ENCODE measurements at places on chromosomes 2 and 18.

GRCh38 chr2:67476809-67477790 is 80.0 kb downstream of the ETAA1 start:
- peak; percentile 42 for DNase-seq

DNA sequence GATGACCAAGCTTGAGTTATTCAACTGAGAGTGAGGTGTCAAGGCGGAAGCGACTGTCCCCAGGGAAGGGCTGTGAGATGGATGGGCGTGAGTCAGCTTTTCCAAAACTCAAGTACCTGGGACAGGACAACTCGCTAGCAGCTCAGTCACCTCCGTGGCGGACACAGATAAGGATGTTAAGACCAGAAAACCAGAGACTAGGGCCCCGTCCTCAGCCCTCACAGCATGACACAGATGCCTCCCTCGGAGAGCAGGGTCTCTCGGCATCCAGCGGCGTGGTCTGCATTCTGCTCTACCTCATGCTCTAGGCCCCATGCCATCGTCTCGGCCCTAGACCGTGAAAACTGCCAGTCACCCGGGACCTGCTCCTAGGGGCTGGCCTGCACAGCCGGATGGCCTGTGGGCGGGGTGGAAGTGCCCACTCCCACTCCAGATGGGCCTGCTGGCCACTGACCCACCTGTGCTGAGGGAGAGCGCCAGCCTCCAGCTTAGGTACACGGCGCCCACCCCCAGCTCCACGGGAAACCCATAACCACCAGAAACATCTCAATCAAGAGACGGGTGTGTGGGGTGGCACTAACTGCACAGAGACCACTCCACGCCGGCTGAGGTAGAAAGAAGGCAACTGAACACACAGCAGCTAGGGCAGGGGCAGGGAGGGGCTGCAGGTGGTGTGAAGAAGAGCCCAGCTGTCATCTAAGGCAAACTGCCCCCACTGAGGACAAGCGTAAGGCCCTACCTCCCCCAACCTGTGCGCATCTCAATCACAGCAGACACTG is 39.8 kb downstream of the ANO7 start:
- no peak for DNase-seq

- DNase-seq = no peak
These were observed 193.5 kb downstream of the MYO3B start for GRCh38 chr2:170371231-170371998.

DNA sequence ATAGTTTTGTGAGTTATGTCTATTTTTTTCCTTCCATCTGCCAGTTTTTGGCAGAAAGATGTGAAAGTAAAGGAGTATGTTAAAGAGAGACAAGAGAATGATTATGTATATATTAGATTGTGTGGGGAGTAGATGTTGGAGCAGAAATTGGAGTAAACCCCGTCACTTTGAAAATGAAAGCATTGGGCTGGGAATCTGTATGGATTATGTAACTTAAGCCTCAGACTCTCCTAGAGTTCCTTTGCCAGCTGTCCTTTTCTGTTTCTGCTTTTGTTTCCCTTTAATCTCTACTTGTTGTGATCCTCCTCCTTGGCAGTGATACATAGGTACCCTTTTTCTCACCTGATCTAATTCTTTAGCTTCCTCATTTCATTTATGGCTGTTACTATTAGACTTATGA is 19.2 kb downstream of the CCDC138 start:
- DNase-seq = no peak

GRCh38 chr2:69742322-69742952 is 503 bp downstream of the ANXA4 start:
- DNase-seq = peak; percentile 11

- DNase-seq = no peak
These were observed 487.4 kb downstream of the EIPR1 start for GRCh38 chr2:2890246-2890645.

GRCh38 chr2:108565778-108566375 is 31.6 kb downstream of the LIMS1 start:
- DNase-seq = no peak

- DNase-seq = no peak
These were observed 104.9 kb downstream of the ACVR1 start for GRCh38 chr2:157771234-157771633.

DNA sequence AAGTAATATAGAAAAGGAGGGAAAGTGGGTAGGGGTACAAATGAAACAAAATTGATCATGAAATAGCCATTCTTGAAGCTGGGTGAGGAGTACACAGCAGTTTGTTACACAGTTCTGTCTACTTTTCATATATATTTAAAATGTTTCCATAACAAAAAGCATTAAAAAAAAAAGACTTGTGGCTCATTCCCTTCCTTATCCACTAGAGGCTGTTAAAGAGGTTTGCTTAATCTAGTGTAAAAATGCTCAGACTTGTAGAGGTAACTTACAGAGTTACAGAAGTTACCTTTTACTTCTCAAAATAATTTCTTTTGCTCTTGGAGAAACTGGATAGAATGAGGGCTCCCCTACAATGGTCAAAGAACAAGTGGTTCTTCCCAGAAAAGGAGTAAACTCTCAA is 8.1 kb upstream of the WIPF1 start:
- no peak for DNase-seq

DNA sequence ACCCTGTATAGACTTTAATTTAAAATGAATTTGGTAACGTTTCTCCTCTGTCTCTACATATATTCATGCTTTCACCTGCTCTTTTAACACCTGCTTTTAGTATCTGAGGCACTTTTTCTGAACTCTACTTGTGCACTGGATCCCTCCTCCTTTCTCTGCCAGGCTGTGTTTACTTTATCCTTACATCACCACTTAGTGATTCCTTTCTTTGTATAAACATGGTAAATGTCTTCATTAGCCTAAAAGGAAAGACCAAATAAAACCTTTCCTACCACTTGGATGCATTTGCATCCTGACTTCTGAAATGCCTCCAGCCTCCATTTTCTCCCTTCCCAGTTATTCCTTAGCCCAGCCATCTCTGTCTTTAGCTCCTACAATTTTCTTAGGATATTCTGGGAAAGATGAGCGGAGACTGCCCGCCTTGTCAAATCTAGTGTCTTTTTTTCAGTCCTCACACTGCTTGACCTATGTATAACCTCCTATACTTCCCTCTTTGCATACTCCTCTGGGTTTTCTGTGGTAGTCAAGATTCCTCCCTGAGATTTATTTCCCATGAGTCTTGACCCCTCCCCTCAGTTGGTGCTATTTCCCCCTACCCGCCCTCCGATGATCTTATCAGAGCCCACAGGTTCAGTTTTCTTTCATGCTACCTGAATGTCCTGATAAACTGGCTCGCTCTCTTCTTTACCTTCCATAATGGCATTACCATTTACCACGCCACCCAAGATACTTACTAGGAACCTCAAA is 44.8 kb downstream of the REL start:
- DNase-seq = no peak

- DNase-seq = no peak
These were observed 119.7 kb upstream of the NFATC1 start for GRCh38 chr18:79275992-79276391.

DNA sequence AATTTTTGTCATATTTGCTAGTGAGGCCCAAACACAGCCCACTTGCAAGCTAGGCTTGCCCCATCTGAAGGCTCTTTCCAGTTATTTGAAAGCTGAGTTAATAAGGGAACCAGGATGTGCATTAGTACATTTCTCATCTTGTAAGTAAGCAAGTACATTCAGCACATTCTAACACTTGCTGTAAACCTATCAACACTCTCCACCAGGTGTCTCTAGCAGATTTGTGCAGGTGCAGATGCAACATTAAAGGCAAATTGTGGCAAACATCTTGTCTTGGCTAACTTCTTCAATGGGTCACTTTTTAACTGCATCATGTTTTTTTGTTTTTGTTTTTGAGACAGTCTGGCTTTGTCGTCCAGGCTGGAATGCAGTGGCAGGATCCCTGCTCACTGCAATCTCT is 25.3 kb upstream of the MFSD6 start:
- DNase-seq = peak; percentile 85

DNA sequence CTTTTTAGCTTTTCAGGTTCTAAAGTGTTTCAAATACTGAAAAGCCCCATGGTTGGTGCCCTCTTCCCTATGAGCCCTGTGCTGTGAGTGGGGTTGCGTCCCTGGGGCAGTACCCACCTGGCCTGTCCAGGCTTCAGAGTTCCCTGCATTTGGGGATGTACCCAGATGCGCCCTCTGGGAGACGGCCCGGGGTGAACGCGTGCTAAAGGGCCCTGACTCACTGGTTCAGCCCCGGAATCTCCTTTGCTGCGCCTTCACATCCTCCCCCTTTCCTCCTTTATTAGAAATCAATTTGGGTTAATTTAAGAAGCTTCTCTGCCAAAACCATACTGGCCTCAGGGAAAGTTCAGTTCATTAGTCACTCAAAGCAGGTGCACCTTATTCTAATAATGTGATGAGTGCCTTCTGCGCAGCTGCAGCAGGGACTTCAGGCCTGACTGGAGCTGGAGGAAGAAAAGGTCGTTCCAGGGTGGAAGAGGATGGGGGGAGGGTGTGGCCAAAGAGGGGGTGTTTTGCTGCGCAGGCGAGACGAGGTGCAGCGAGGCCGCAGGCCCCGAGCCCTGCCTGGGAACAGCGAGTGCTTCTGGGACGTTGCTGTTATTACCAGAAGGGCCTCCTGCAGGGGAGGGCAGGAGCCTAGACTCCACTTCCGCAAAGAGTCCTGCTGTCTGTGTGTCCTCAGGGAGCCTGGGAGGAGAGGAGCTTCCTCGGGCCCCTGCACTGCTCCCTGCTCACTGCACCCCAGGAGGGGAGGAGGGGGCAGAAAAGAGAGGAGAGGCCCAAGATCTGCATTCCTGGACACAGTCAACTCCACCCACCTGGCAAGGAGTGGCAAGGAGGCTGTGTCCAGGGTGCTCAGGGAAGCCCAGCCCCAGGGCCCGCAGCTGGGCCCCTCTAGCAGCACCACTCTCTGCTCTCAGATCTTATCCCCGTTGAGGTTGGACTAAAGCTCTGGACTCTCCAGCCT is 223.2 kb upstream of the PXDN start:
- DNase-seq = no peak

- no peak for DNase-seq
These were observed 97.8 kb upstream of the RASGRP3 start for GRCh38 chr2:33378556-33379210.

DNA sequence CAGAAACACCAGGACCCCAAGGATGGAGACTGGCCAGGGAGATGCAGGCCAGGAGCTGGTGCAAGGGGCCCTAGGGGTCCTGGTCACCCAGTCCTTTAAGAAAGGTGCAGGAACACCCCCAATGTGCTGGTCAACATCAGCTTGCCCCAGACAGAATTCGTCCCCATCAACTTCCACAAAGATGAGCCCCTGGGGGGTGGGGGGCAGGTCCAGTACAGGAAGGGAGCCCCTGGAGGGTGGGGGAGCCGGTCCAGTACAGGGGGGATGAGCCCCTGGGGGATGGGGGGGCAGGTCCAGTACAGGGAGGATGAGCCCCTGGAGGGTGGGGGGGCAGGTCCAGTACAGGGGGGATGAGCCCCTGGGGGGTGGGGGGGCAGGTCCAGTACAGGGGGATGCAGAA is 160.7 kb upstream of the SALL3 start:
- DNase-seq = no peak

DNA sequence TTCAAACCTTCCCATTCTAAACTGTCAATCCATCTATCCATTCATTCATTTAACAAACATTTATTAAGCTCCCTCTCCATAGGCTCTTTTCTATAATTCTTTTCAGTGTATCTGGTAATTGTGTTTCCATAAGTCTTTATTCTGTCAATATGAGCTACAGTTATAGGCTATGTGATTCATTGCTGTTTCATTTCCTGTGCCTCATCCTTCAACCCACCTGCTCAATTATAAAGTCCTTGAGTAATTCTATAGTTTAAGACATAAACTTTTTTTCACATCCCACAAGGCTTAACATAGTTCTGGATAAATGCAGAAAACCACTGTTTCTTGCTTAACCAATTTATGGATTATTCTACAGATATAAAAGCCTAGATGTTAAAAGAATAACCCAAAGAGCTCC is 84.2 kb upstream of the PIK3C3 start:
- DNase-seq = no peak

DNA sequence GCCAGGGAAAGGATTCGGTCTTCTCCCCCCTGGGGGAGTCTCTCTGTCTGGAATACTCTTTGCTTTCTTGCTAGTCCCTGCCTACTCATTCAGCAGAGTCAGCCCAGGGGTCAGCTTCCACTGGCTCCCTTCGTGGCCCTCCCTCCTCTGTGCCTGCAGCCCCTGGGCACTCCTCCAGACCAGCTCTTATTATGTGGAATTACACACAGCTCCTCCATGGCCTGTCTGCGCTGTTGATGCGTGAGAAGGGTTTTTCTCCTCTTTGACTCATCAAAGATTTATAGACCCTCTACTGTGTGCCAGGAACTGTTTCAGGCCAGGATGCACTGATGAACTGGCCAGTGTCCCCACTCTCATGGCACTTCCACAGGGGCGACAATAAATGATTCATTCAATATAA is 44.4 kb downstream of the ST8SIA5 start:
- peak; percentile 55 for DNase-seq

GRCh38 chr2:130827502-130828251 is 9.0 kb upstream of the ARHGEF4 start:
- DNase-seq = no peak

DNA sequence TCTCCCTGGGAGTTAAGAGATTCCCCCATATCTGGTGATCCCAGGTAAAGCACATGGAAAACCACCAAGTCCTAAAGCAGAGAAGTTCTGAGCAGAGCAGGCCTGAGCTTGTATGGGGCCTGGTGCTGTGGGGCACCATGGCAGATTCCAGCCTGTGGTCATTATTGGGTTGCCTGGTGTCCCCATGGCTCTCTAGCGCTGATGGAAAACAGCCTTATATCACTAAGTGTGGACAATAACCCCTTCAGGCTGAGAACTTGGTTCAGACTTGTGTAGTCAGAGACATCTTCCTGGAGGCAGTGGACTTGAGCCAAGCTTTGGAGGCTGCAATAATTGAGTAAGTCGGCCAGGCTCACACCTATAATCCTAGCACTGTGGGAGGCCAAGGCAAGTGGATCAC is 96.8 kb downstream of the MCFD2 start:
- DNase-seq = no peak

GRCh38 chr2:18319987-18320386 is 240.5 kb downstream of the RDH14 start:
- no peak for DNase-seq

DNA sequence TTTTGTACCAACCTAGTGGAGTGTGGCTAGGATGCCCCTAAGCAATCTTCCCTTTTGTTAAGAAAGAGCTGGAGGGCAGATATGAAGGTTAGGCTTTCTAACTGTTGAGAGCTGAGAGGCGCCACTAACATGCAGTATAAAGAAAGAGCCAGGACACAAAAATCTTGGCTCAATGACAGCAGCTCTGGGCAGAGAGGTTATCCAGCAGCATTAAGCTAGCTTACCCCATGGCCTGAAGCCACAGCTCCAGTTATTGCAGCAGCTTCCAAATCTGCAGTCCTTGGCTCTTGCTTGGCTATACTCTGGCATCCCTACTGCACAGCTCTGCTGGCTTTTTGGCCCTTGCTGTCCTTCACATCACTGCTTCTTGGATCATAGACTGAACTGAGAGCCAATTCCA is 213.4 kb downstream of the GPD2 start:
- peak; percentile 77 for DNase-seq

GRCh38 chr2:239224199-239224570 is 176.6 kb downstream of the HDAC4 start:
- DNase-seq = no peak

DNA sequence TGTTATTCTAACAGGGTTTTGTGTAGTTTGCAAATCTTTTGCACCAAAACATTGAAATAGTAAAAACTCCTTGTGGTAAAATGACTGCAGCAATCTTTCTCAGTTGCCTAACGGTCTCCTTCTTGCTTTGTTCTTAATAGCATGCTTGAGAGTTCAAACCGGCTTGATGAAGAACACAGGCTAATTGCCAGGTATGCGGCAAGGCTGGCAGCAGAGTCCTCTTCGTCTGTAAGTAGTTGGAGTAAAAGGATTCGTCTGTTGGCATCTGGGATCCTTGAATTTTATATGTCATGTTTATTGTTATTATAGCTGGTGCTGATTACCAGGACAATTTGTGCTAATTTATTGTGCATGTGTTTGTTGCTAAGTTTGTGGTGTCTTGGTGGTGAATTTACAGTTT is 138.1 kb downstream of the DTNA start:
- no peak for DNase-seq
